ENCODE measurements at places on chromosomes 3 and 15.

DNA sequence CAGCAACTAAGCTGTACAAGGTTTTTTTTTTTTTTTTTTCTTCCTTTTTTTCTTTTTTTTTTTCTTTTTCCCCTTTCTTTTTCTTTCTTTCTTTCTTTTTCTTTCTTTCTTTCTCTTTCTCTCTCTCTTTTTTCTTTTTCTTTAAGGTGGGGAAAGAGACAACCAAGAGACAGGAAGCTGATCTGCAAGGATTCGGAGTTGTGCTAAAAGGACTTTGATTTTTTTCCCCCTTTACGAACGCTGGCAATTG, 148 bp downstream of the RBMS3 start:
- no peak for DNase-seq

- DNase-seq, result no peak
Observed at GRCh38 chr3:192795021-192795420, 67.7 kb upstream of the FGF12 start.

DNA sequence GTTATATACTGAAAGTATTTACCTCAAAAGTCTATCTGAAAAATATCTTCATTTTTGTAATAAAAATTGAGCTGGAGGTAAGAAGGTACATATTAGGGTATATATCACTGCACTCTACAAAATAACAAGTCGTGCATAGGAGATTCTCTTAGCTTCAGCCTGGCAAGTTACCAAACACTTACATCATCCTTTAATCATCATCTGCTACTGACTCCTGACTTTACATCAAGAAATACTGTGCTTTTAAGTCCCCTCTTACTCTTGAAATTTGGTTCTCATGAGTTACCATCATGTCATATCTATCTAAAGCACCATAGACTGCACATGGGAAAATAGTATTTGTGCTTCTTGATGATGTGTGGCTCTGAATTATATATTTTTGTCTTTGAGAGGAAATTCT, 50.8 kb downstream of the LYSMD4 start:
- DNase-seq, result no peak

DNA sequence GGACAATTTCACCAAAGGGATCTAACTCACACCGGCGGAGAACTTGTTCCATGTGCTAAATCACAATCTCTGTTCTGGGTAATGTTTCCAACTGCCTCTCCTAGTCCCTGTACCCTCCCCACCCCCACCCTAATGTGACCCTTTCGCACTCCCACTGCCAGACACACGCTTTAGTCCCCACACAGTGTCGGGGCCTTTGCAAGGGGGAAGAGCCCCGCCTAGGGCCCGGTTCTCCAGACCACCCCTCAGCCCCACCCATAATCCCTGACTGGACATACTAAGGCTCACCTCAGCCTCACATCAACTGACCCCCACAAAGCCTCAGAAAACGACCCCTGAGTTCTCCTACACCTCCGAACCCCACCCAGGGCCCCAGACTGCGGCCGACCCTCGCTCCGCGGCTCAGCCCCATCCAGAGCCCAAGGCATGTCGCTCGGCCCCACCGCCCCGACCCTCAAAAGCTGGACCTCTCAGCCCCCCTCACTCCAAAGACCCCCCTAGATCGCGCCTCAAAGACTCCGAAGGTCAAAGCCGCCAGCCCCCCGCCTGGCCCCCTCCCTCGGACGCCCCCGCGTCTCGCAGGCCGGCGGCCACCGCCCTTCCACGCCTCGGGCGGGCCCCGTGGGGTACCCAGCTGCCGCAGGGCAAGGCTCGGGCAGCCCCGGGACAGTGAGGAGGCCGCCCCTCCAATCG, 72.0 kb upstream of the MAP4 start:
- DNase-seq, result no peak

GRCh38 chr15:56410721-56411120, 45.5 kb downstream of the TEX9 start:
- DNase-seq, result no peak

- no peak for DNase-seq
Observed at GRCh38 chr3:14391033-14391432, 11.4 kb upstream of the SLC6A6 start.

GRCh38 chr3:149768704-149769103, 16.4 kb upstream of the COMMD2 start:
- DNase-seq, result no peak

GRCh38 chr15:25183581-25184251, 228.9 kb downstream of the SNRPN start:
- DNase-seq, result no peak

- no peak for DNase-seq
Observed at GRCh38 chr15:80217327-80217900, 34.6 kb downstream of the CTXND1 start.

- no peak for DNase-seq
Observed at GRCh38 chr3:62919784-62920465, 44.7 kb upstream of the CADPS start.

- no peak for DNase-seq
Observed at GRCh38 chr3:32045091-32045915, 61.1 kb upstream of the GPD1L start.

GRCh38 chr3:47781685-47782445, at the start of gene SMARCC1:
TSS of gene SMARCC1 (minus strand) at chr3:47781893. CDS start at chr3:47781797, 96 bp downstream.
- peak; percentile 97 for DNase-seq

DNA sequence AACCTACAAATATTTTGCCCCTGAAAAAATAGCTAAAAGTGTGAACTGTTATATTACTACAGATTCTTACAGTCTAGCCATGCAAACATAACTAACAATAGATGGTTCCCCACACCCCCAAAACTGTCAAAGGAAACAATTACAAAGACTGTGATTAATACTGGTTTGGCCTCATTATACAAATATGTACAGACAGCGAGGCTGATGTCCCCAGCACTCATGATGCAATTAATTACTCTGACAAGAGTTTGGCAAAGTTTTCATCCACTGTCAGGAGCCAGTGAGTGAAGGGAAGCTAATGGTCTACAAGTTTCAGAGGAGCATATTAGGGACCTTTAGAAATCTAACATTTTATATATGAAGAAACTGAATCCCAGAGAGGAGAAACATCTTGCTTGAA, 61.0 kb downstream of the HMG20A start:
- DNase-seq, result no peak

- no peak for DNase-seq
Observed at GRCh38 chr3:16288664-16289063, 23.7 kb downstream of the OXNAD1 start.

GRCh38 chr3:170534227-170534626, 51.6 kb downstream of the SLC7A14 start:
- DNase-seq, result no peak

DNA sequence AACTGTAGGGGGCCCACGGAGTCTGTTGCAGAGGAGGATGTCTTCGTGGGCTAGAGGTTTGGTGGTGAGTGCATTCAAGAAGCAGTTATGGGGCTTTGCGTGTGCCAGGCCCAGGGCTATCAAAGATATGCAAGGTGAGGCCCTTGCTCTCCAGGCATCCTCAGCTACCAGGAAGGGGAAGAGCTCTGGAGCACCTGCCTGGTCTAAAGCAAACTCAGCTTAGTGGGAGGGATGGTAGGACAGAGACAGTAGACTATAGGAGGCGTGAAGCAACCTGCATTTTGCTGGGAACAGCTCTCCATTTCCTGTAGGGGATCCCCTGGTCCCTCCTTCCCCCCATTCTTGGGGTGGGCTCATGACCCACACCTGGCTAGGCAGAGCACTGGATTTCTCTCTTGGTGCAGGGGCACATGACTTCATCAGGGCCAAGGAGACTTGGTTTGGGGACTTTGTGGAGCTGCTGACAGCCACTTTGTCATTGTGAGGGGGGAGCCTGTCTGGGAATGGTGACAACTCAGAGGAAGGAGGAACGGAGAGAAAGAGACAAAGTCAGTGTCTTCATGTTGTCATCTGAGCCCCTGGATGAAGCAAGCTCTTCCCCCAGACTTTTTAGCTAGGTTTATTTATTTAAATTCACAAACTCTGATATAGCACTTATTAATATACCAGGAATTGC, 8.6 kb upstream of the EEFSEC start:
- no peak for DNase-seq

- no peak for DNase-seq
Observed at GRCh38 chr3:171526869-171527268, 66.7 kb upstream of the TNIK start.
